ENCODE measurements at places on chromosomes 16 and 17. TPM values are rescaled to one million over a fixed set of nuclear protein-coding genes. Genes with fewer than 3 reads are reported as not detected.

Gene MEAK7
- total RNA-seq = 19.6 TPM

Gene HSPB9
- 0.33 TPM for total RNA-seq

Gene SF3B3
- total RNA-seq = 521 TPM

- H3K4me1 ChIP-seq = no peaks in the 10 kb centered on the region
- no peak overlapping the region for H3K27ac ChIP-seq
- H3K27me3 ChIP-seq = no peaks in the 10 kb centered on the region
- H3K36me3 ChIP-seq = peaks cover 4% of the 10 kb centered on the region
Observed at GRCh38 chr17:31916491-31917064, 15.1 kb upstream of the UTP6 start.

DNA sequence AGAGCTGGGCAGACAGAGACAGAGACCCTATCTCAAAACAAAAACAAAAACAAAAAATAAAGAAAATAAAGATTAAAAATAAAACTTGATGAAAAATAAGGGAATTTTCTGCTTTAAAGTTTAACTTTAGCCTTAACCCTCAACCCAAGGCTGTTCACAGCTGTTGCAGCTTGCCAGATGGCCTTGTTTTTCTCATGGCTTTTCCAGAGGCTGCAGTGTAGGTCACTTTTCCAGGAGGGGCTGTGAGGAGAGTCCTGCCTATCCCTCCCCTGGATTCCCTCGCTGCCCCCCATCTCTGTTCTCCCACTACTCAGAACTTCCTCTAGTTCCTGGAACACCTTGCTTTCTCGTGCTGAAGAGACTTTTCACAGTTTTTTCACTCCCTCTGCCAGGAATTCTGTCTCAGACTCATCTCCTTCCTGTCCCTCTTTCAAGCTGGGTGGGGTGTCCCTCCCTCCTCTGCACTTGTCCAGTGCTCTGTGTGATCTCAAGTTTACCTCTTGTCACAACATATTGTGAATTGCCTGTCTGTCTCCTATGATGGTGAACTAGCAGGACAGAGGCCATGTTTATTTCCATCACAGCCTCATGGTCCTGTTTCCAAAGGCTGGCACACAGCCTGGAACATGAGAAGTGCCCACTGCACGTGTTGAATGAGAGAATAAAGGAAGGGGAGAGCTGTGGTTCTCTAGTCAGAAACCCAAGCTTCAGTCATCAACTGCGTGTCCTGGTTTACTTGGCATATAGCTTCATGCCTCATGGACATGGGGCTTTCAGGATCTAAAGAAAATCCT is 69.9 kb upstream of the MSI2 start:
- H3K4me1 ChIP-seq = no peaks in the 10 kb centered on the region
- H3K27ac ChIP-seq = no peak overlapping the region
- DNase-seq = no peak
- no peaks in the 10 kb centered on the region for H3K36me3 ChIP-seq
- no peaks in the 10 kb centered on the region for H3K27me3 ChIP-seq
- no peak overlapping the region for H3K4me3 ChIP-seq

DNA sequence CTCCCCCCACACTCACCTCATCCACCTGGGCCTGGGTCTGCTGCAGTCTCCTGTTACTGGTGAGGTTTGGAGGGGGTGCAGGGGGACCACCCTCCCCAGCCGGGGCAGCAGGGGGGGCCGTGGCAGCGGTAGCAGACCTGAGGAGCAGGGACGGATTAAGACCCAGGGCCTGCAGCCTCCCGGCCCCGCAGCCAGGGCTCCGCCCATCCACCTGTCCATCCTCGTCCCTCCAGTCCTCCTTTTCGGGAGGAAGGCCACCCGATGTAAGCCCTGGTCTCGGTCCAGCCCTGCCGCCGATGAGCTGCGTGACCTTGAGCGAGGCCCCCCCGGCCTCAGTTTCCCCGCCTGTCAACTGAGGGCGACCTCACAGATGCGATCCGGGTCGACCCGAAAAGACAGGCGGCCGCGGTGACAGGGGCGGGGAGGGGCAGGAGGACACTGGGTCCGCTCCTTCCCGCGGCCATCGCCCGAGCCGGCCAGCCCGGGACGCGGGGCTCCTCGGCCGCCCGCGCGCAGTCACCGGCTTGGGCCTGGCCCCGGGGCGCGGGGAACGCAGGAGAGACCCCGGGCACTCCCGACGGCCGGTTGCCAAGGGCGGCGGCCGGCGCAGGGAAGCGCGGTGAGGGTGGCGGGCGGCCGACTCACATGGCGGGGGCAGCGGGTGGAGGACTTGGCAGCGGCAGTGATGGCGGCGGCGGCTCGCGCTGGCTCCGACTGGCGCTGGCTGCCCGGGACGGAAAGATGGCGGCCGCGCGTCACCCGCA is at the start of gene VAMP2:
VAMP2 (minus strand) TSS at position 716 of the 764 bp plus-strand sequence; CDS start at position 647, 69 bp downstream.
- no peaks in the 10 kb centered on the region for H3K36me3 ChIP-seq
- H3K4me1 ChIP-seq = peaks cover 22% of the 10 kb centered on the region
- no peak for DNase-seq
- peak within 1 kb of the TSS; percentile 99 for H3K27ac ChIP-seq
- peak within 1 kb of the TSS; percentile 97 for H3K4me3 ChIP-seq

- H3K4me3 ChIP-seq = no peak overlapping the region
- H3K4me1 ChIP-seq = no peaks in the 10 kb centered on the region
- H3K36me3 ChIP-seq = peaks cover 7% of the 10 kb centered on the region
Observed at GRCh38 chr17:28834420-28834819, 8.2 kb downstream of the FAM222B start.

Measured in H1 (cell line).